Stimulated activated CD4-positive, alpha-beta T cell treated with anti-CD3 and anti-CD28 coated beads, Interleukin-15, amount 100 ng/mL, for 1 hour (primary cell): ENCODE measurements at places on chromosomes 3 and 15.

- no peak for DNase-seq
Measured at GRCh38 chr3:104359546-104359945, 1007.2 kb upstream of the ALCAM start.

DNA sequence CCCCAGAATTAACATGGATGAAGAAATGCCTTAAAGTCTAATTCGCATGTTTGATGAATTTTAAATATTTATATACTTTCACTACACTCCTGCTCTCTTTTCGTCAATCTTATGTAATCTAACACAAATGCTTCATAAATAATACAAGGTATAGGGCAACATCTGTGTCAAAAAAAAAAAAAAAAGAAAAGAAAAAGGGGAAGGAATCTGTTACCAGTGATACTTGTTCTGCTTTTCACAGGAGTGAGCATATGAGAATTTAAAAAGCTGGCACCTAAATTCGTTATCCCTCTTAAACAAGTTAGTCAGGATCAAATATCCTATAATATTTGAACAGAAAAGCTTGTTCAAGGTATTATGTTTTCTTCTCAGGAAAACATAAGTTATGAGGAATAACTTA is 243.8 kb downstream of the KCNH8 start:
- DNase-seq = no peak

- no peak for DNase-seq
Measured at GRCh38 chr3:69161587-69162307, 39.4 kb upstream of the LMOD3 start.

- no peak for DNase-seq
Measured at GRCh38 chr3:114155370-114155821, 23.5 kb downstream of the DRD3 start.

DNA sequence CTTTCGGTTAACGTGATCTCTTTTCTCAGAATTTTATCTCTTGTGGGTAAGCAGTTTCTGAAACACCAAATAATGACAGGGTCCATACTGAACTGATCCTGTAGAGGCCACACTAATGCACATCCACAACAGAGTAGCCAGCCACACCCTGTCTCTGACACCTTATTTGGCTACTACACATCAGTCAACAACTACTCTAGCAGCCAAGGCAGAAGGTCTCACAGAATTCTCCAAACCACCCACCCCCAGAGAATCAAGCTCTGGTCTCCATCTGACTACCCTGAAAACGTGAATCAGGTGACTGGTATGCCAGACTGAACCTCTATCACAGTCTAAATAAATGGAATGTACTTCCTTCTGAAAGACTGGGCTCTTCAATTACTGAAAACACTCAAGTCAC is 38.0 kb downstream of the EDC3 start:
- no peak for DNase-seq

DNA sequence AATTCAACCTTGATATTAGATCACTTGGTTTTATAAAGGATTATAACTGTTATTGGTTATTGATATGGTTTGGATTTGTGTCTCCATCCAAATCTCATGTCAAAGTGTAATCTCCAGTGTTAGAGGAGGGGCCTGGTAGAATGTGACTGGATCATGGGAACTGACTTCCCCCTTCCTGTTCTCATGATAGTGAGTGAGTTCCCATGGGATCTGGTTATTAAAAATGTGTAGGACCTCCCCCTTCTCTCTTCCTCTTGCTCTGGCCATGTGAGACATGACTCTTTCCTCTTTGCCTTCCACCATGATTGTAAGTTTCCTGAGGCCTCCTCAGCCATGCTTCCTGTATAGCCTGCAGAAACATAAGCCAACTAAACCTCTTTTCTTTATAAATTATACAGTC is 136.0 kb upstream of the UBE2E2 start:
- DNase-seq = no peak

DNA sequence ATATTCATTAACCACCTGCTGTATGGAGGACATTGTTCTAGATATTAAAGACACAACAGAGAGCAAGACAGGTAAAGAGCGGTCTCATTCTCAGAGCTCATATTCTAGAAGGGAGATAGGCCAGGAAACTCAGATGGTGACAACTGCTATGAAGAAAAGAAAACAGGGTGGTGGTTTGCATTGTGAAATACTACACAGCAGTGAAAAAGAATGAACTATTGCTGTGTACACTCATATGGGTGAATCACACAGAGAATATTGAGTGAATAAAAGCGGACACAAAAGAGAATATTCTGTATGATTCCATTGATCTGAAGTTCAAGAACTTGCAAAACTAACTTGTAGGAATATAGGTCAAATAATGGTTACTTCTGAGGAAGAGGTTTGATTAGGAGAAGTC is 76.7 kb downstream of the TOP2B start:
- DNase-seq = no peak

GRCh38 chr3:141063831-141064230 is 12.7 kb downstream of the SPSB4 start:
- no peak for DNase-seq

GRCh38 chr3:54773271-54773670 is 154.6 kb downstream of the LRTM1 start:
- no peak for DNase-seq

DNA sequence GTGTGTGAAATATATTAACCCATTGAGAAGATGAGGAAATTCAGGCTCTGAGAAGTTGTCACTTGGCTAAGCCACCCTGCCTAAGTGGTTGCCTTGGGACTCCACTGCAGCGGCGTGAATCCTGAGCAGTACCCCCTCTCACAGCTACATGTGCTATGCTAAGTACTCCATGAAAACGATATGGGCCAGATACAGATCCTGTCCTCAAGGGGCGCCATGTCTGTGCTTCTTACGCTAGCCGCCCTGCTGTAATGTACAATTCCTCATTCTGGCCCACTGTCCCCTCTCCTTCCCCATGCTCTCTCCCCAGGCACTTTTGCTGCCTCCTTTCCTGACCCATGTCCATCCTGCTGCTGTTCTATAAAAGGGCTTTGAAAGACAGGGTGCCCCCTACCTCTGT is 140.3 kb downstream of the FEZF2 start:
- no peak for DNase-seq

DNA sequence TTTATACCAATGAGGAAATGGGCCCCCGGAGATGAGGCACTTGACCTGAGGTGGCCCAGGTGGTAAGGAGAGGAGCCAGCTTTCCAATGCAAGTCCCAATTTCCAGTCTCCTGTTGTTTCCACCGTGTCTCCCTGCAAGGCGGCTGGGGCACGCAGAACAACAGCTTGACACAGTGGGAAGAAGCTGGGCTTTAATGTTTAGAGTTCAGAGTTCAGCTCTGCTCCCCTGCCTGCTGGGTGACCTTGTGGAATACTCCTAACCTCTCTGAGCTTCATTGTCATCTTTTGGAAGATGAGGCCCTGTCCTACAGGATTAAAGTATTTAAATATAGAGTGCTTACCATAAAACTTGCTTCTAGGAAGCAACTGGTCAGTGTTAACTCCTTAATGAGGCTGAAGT is 80.3 kb downstream of the SMAD3 start:
- DNase-seq = no peak

- no peak for DNase-seq
Measured at GRCh38 chr3:183981990-183982644, 35.6 kb downstream of the ABCC5 start.

DNA sequence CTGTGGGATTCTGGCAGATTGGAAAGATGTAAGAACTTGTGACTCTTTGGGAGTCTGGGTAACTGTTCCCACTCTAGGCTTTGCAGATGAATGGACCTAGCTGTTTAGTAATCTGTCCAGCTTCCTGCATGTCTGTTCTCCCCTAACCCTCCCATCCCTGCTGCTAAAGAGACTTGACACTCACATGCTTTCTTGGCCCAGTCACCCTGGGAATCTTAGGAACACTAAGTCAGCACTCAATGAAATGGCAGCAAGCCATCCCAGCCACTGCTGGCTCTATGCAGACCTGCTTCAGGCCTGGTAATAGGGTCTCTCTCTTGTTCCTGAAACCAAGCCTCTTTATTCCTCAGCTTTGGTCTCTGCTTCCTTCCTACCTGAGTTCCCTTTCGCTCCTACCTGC is 63.7 kb upstream of the THSD4 start:
- no peak for DNase-seq

DNA sequence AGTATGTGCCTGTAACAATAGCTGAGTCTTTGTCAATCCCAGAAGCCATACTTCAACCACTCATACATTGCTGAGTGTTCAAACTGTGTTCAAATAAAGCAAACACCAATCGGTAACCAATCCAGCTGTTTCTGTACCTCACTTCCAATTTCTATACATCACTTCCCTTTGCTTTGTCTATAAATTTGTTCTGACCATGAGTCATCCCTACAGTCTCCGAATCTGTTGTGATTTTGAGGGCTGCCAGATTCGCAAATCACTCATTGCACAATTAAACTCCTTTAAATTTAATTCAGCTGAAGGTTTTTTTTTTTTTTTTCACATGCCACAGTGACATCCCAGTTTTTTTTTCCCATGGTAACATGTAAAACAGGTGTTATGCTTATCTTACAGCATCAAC is 870.3 kb downstream of the NAALADL2 start:
- DNase-seq = no peak

DNA sequence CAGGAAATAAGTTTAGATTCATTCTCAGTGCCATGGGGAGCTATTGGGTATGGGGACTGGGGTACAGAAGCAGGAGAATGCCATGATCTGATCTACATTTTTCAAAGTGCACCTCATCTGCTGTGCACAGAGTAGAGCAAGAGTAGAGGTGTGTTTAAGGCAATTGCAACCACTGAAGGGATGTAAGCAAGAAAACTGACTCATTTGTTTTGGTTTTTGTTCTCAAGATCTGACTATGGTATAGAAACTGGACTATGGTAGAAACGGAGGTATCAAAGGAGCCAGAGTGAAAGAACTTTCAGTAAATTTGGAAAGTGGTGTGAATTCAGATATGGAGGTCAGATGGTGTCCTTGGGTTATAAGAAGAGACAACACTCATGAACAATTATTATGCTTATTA is 86.2 kb upstream of the CMSS1 start:
- DNase-seq = no peak

DNA sequence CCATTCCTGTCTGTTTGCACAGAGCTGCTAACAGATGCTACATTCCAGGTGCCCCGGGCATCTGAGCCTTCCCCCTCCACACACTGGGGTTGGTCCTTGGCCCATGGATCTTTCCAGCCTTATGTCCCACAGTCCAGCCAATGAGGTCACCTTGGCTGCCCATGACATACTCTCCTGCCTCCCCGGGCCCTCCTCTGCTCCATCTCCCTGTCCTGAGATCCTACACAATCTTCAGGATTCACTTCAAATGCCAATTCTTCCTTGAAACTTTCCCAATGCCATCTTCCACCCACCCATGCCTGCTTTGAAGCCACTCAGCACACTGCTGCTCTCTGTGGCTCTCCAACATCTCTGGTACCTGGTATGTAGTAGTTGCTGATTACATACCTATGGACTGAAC is 4.3 kb downstream of the CHRNA3 start:
- DNase-seq = no peak

GRCh38 chr3:130715616-130716015 is 31.0 kb downstream of the PIK3R4 start:
- DNase-seq = no peak

DNA sequence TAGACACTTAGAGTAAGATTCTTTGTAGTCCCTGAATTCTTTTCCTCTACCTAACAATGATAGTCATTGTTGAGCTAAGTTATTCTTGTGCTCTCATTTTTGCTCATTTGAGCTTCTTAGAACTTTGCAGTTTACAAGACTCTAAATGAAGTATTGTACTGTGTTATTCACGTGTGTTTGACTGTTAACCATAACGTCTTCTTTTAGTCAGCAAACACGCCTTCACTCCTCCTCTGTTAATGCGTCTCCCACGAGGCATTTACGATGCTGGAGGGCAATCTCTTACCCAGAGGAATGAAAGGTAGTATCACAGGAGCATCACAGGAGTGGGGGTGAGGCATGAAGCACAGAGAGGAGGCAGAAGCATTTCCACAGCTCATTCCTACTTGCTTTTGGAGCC is 14.8 kb upstream of the P2RY14 start:
- no peak for DNase-seq

DNA sequence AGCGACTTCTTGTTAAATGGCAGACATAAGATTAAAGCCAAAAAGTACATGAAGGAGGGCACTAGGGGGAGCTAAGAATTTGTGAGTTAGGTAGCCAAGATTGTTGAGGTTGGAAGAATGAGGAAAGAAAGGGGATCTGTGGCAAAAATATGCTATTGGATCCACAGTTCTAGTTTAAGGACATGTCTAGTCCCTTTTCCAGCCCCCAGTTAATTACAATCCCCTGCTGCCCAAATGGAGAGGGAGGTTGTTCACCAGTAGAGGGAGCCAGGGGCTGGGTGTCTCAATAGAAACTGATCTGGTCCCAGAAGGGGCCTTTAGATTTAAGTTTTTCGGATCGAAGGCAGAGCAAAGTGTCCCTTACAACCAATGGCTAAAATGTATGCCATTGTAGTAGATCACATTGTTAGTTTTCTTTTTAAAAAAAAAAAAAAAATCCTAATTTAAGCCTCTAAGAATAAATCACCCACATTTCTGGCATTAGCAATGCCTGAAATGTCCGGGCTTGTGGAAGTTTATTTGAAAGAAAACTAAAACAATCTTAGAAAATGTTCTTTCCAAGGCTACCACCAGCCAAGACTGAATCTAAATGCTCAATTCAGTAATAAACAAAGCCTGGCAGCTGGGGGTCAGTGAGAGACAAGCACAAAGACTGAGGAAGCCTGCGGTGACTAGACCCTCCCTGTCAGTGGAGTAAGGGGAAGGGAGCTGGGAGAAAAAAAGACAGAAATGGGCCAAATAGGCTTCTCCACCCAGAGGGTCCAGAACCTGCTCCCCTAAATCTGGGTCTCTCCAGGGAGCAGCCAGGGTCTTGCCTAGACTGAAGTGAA is 7.1 kb downstream of the COL8A1 start:
- DNase-seq = no peak

DNA sequence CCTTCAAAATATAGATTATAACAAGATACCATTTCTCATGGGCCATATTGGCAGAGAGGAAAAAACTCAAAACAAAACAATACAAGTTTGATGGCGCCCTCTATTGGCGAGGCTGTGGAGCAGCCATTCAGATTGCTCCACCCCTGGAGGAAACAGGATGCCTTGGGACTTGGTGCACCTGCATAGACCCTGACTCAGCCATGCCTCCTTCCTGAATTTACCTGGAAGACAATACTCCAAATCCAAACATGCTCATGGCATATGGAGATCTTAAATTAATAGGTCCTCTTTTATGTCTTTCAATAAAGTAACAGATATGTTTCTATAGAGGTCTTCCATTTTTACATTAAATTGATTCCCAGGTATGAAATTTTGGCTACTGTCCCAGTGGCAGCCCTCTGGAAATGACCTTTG is 90.0 kb downstream of the APBA2 start:
- DNase-seq = peak; percentile 36
